ENCODE measurements at places on chromosomes 11 and 22. TPM values are rescaled to one million over a fixed set of nuclear protein-coding genes. Genes with fewer than 3 reads are reported as not detected.

The TP53I11 gene
- 0.20 TPM for total RNA-seq

The PDE2A gene
- total RNA-seq, result 0.92 TPM

The PVALB gene
- not detected for total RNA-seq

GRCh38 chr11:78762105-78762504 lies 187.4 kb upstream of the NARS2 start:
- DNase-seq, result no peak

GRCh38 chr11:22730319-22730718 lies 63.9 kb downstream of the GAS2 start:
- no peak for DNase-seq

- no peak for DNase-seq
Observed at GRCh38 chr11:14645985-14646900, 2.6 kb downstream of the PDE3B start.

- DNase-seq, result no peak
Observed at GRCh38 chr11:129973809-129974208, 28.8 kb downstream of the PRDM10 start.

DNA sequence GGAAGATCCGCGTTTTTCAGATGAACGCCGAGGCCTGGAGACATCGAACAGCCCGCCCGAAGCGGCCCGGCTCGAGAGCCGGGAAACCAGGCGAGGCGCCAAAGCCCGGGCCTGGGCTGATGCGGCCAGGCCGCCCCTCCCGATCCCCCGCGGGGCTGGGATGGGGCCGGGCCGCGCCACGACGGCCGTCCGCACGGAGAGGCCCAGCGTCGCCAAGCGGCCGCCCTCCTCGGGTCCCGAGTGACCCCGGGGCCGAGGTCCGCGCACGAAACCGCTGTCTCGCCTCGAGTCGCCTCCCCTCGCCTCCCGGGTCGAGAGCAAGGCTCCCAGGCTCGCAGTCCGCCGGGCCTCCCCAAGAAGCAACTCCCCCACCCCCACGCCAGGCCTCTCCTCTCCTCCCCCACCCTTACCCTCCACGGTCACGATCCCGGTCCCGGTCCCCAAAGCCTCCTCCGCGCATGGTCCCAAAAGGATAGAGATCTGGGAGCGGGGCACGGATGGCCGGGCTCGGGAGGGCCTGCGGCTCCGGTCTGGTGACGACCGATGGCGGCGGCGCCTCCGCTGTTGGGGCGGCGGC lies 482 bp downstream of the DDX17 start:
- DNase-seq, result no peak

Data from NCI-H460 (cell line).